CD4-positive, alpha-beta T cell treated with Interleukin-15 for 4 hours (primary cell): ENCODE measurements at places on chromosomes 5 and 9.

GRCh38 chr9:3698531-3698930 lies 172.7 kb upstream of the RFX3 start:
- no peak for DNase-seq

GRCh38 chr5:134149571-134150303 lies 27.0 kb downstream of the SKP1 start:
- no peak for DNase-seq

DNA sequence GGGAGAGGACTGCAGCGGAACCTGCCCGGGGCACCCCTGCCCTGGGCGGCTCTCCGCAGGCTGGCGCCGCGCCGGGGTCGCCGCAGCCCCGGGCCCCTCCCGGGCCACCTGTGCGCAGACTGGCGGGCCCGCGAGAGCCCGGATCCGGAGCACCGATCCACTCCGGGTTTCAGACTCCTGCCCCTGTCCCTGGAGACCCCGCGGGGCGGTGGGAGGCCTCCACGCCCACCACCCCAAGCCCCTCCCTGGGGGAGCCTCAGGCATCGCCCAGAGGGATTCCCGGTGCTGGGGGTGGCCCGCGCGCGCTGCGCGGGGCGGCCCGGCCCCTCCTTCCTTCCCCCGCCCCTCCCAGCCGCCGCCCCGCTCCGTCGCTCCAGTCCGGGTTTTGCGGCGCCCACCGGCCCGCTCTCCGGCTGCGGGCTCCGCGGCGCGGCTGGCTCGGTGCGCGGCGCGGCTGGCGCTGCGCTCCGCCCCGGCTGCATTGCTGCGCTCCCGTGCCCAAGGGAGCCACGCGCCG lies at the start of gene UNC5A:
Gene UNC5A (plus strand): TSS at position 479 of the 517 bp plus-strand sequence. CDS start 192 bp downstream, outside the sequence.
- DNase-seq = peak; percentile 35

DNA sequence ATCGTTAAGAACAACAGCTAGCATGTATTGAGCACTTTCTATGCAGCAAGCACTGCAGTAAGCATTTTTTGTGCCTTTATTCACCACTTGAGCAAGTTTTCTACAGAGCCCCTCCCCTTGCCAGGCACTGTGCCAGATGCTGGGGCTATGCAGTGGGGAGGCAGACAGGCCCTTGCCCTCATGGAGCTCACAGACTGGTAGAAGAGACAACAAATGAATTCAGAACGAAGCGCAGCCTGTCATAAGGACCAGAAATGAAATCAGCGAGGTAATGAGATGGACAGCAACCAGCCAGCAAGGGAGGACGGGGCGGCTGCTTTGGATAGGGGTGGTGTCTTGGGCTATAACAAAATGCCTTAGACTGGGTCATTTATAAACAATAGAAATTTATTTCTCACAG lies 68.8 kb downstream of the C9orf50 start:
- DNase-seq = no peak

GRCh38 chr5:74623748-74624408 lies 16.6 kb downstream of the ENC1 start:
- no peak for DNase-seq
